ENCODE measurements at places on chromosomes 6 and 20.

DNA sequence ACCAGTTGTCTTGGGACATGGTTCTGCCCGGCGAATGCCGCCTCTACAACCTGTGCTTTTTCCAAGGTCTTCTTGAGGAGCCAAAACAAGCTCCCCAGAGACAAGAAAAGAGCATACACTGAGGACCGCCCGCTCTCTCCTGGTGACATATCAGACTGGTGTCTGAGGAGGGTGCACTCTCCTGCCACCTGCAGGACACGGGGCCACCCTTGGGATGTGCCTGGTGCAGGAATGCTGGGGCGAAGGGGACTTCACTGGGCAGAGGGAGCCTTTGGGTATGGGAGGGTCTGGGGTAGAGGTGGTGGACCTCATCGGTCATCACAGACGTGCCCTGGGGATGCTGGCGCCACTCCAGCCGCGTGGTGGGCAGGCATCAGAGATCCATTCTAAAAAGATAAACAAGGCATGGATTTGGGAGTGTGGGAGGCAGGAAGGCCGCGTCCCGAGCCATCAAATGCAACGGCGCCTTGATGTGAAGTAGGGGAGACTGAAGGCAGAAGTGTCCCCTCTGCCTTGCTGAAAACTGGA, 163.3 kb downstream of the CD83 start:
- DNase-seq, result no peak

DNA sequence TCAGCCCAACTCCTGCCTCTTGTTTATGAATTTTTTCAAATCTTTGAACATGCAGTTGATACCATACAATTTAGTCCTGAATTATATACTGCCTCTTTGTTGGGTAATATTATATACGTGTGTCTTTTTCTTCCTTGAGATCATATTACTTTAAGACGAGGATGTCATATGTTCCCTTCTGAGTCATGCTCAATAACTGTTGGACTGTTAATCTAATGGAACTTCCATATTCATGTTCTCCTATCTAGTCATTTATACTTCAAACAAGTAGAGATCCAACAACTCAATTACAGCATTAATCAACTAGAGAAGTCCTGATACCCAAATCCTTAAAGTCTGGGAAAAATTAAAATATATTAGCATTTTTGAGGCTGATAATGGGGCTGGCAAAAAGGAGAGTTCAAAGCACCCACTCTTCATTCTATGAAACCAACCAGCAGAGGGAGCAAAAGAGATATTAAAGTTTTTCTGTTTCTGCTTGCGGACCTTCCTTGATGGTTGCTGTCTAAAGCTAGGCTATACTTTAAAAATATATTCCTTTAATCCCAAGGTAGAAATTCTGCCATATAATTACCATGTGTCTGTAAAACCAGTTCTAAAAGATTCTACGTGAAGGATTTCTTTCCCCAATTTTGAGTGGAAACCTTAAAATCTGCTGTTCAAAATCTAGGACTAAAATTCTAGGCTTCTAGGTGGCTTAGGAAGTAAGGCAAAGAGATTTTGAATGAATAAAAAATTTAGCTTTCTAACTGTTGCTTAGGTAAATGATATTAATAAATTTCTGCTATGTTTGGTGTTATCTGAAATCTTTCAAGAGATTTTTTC, 498.9 kb downstream of the BCKDHB start:
- peak; percentile 60 for DNase-seq

GRCh38 chr6:166342349-166343149, at the start of gene SFT2D1:
Gene SFT2D1 (minus strand): TSS chr6:166342545. CDS start chr6:166342481, 64 bp downstream.
- DNase-seq, result peak; percentile 89

DNA sequence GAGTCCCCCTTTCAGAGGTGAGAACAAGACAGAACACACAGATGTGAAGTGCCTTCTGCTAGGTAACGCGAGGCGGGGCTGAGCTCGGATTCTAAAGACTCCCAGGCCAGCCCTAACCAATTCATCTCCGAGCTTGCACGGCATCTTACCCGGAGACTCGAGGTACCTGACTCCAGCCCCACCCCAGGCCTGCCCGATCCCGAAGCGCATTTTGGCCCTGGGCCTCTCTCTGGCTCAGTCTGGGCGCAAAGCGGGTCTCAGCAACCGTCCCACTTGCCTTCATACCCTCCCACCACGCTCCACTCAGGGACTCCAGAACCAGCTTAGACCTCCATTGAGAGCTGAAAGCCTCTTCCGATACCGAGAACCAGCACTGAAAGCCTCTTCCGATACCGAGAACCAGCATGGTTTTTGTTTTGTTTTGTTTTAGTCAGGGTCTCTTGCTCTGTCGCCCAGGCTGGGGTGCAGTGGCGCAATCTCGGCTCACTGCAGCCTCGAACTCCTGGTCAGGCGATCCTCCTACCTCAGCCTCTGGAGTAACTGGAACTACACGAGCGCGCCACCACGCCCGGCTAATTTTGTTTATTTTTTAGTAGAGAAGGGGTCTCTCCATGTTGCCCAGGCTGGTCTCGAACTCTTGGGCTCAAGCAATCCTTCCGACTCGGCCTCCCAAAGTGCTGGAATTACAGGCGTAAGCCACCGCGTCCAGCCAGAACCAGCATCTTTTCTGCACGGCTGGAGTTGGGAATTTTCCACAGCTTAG, 557 bp upstream of the DYNLRB1 start:
- no peak for DNase-seq

DNA sequence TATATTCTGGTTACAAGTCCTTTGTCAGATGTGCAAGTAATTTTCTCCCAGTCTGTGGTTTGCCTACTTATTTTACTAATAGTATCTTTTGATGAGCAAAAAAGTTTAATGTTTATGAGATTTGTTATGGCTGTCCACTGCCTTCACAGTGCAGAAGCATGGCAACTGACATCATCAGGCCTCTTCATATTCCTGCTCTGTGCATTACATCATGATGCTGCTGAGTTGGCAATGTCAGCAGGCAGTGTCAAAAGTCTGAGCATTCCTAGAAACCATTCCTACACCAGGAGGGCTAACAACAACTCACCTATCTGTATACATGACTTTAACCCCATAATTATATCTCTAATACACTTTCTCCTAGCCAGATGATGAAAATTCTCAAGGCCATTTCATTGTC, 10.8 kb upstream of the OR2B2 start:
- DNase-seq, result no peak

GRCh38 chr6:1952740-1953360, 292.6 kb downstream of the GMDS start:
- no peak for DNase-seq

- DNase-seq, result no peak
Measured at GRCh38 chr20:54368570-54368969, 106.8 kb upstream of the DOK5 start.

DNA sequence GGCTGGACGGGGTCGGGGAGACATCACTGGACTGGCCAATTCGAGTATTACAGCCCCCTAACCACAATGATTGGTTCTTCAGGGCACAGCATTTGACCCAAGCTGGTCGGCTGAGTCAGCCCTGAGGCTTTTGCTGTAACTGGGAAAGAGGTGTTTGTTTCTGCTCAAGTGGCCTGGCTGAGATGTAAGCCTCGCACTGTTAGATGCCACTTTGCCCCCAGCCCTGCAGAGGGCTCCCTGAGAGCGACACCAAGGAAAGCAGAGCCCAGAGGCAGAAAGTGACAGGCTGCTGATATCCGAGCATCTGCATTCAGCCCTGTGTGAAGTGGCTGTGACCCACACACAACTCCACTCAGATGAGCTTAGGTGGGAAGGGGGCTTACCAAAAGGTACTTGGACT, 19.4 kb downstream of the ERGIC3 start:
- peak; percentile 30 for DNase-seq
